ENCODE measurements at places on chromosomes 5 and 9. TPM values are rescaled to one million over a fixed set of nuclear protein-coding genes. Genes with fewer than 3 reads are reported as not detected.

KLHL3 gene
- 0.73 TPM for total RNA-seq

CER1 gene
- not detected for total RNA-seq

ALDOB gene
- not detected for total RNA-seq

SPATA31C2 gene
- total RNA-seq = not detected

ADAMTS19 gene
- total RNA-seq = under 0.01 TPM

CACNA1B gene
- total RNA-seq = under 0.01 TPM

SLC22A5 gene
- 8.0 TPM for total RNA-seq

IFNA13 gene
- total RNA-seq = not detected

SPINK7 gene
- not detected for total RNA-seq

MEIKIN gene
- total RNA-seq = not detected

SPINK13 gene
- not detected for total RNA-seq

ENTPD8 gene
- not detected for total RNA-seq

RALGPS1 gene
- 4.1 TPM for total RNA-seq

IL13 gene
- total RNA-seq = 0.24 TPM

KCNV2 gene
- total RNA-seq = not detected

ORM2 gene
- total RNA-seq = not detected

WHRN gene
- 2.2 TPM for total RNA-seq

FAM153A gene
- 0.24 TPM for total RNA-seq

PRR7 gene
- total RNA-seq = 14.6 TPM

ERAP2 gene
- total RNA-seq = 52.2 TPM

NSA2 gene
- 62.0 TPM for total RNA-seq

NIPSNAP3A gene
- total RNA-seq = 55.7 TPM

CTXN3 gene
- total RNA-seq = not detected

FKTN gene
- total RNA-seq = 37.6 TPM

IL3 gene
- not detected for total RNA-seq

RNF208 gene
- 0.85 TPM for total RNA-seq

CARD9 gene
- total RNA-seq = 2.9 TPM

RETREG1 gene
- 29.4 TPM for total RNA-seq

LAMC3 gene
- 1.8 TPM for total RNA-seq

PCDHA1 gene
- total RNA-seq = under 0.01 TPM

CENPH gene
- 4.9 TPM for total RNA-seq

LECT2 gene
- not detected for total RNA-seq

LTC4S gene
- 1.6 TPM for total RNA-seq

ASPN gene
- total RNA-seq = 49.8 TPM

ERP44 gene
- 12.6 TPM for total RNA-seq

CCDC183 gene
- 0.73 TPM for total RNA-seq

GCNT4 gene
- 24.8 TPM for total RNA-seq

CBY3 gene
- total RNA-seq = not detected

BTNL8 gene
- not detected for total RNA-seq

WDR38 gene
- not detected for total RNA-seq

ABO gene
- not detected for total RNA-seq

Data from hair follicle dermal papilla cell (primary cell).